ENCODE measurements at places on chromosomes 3 and 15.
A peak's percentile ranks its signal among the peaks of the same experiment; 100 is the strongest.

- DNase-seq, result no peak
These were observed 13.6 kb downstream of the TF start for GRCh38 chr3:133759740-133760305.

GRCh38 chr3:31621314-31621713, 88.6 kb downstream of the STT3B start:
- DNase-seq, result no peak

DNA sequence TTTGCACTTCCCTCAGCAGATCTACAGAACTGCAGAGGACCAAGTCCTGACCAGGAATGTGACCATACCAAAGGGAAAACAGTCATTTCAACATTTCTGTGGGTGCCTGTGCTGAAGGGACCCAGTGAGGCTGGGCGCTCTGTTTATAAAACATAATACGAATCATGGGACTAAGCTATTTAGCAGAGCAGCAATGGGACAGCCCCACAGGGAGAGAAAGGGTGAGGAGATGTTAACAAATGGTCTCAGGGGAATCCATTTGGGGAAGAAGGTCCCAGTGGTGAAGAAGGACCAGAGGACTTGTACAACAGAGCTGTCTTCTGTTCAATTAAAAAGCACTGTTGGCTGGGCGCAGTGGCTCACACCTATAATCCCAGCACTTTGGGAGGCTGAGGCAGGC, 1025.4 kb downstream of the FHIT start:
- no peak for DNase-seq

DNA sequence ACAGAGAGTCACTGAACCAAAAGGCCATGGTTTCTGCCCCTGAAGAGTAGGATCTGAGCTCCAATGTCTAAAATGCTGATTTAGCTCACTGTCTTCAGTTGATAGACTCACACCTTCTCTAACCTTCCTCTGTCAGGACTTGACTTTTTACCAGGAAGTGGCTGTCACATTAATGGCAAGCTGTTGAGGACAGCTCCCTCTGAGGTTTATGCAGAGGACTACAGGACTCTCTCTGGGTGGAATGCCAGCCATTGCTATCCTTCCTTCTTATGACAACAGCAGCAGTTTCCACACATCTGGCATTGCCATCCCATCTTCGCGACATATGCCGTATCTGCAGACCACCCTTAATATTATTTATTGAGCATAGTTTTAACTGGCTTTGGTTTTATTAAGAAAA, 103.8 kb upstream of the PRICKLE2 start:
- DNase-seq, result no peak

DNA sequence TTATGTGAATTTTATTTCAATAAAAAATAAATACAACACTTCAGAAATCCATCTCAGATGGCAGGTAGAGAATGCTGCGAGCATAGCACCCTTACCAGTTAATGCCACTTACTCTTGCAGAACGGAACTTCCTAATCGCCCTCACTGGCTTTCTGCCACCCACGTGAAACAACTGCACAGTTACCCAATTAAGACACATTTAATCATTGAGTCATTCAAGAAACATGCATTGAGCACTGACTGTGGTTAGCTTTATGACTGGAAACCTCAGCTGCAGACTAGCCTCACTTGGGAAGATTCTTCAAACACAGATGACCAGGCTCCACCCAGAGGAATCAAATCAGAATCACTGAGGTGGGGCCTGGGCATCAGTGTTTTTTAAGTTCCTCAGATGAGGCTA, 5.6 kb upstream of the MFGE8 start:
- peak; percentile 81 for DNase-seq

DNA sequence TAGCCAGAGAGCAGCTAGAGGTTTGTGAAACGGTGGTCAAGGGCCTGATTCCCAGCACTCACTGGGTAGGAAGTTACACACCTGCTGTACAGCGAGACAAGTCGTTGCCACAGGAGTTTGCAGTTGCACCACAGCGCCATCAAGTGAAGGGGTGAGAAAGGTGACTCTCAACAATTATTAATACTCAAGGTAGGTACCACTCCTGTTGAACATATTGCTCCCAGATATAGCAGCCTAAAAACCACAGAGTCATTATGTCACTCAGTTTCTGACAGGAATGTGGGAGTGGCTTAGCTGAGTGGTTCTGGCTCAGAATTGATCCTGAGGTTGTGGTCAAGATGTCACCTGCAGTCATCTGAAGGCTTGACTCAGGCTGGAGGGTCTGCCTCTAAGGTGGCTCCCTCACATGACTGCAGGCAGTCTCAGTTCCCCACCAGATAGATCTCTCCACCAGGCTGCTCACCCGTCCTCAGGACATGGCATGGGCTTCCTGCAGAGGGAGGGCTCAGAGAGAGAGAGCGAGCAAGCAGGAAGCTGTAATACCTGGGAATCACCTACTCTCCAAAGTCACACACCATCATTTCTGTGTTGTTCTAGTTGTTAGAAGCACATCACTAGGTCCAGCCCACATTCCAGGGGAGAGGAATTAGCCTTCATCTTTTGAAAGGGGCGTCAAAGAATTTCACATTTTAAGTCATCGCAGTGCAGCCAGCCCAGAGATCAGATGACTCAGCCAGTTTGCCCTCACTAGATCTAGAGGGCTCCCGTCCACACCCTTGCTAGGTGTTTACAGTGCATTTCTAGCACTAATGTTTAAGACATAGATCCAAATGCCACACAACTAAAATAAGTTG, 17.0 kb upstream of the ANO10 start:
- no peak for DNase-seq

- DNase-seq, result peak; percentile 88
These were observed 15.4 kb upstream of the CSPG4 start for GRCh38 chr15:75727851-75728715.

- DNase-seq, result no peak
These were observed 1.7 kb upstream of the CLN6 start for GRCh38 chr15:68231102-68231818.

GRCh38 chr3:129548104-129548965, 5.4 kb downstream of the H1-8 start:
- DNase-seq, result no peak

DNA sequence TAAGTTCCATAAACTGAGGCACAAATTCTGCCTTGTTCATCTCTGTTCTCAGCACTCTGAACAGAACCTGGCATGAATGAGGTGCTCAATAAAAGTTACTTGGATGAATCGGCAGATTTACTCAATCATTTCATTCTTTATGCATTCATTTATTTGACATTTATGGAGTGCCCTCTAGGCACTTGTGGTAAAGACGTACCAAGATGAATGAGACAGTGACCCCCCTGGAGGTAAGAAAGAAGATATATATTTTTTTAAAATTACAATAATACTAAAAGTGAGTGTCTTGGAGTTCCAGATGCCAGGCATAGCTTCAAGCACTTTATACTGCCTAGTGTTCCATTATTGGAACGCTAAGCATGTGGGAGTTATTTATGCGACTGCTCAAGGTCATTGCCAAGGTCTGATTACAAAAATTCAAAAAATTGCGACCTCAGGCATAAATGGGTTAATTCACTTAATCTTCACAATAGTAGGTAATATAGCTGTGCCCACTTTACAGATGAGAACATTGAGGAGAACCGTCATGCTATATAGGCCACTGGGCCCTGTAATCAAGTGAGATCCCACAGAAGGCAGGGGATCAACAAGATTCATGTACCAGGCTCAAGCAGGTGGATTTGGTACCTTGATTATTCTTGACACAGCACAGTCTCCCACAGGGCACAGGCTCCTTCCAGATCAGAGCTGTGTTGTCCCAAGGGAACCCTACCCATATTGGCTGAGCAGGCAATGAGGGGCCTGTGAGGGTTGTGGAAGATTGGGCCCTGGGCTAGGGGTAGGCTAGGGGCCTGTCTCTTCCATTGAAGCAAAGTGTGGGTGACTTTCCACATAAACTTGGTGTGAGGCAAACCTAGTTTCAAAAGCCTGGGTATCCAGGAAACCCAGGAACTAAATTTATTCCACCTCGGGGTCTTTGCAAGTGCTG, 10.7 kb downstream of the XIRP1 start:
- DNase-seq, result no peak

DNA sequence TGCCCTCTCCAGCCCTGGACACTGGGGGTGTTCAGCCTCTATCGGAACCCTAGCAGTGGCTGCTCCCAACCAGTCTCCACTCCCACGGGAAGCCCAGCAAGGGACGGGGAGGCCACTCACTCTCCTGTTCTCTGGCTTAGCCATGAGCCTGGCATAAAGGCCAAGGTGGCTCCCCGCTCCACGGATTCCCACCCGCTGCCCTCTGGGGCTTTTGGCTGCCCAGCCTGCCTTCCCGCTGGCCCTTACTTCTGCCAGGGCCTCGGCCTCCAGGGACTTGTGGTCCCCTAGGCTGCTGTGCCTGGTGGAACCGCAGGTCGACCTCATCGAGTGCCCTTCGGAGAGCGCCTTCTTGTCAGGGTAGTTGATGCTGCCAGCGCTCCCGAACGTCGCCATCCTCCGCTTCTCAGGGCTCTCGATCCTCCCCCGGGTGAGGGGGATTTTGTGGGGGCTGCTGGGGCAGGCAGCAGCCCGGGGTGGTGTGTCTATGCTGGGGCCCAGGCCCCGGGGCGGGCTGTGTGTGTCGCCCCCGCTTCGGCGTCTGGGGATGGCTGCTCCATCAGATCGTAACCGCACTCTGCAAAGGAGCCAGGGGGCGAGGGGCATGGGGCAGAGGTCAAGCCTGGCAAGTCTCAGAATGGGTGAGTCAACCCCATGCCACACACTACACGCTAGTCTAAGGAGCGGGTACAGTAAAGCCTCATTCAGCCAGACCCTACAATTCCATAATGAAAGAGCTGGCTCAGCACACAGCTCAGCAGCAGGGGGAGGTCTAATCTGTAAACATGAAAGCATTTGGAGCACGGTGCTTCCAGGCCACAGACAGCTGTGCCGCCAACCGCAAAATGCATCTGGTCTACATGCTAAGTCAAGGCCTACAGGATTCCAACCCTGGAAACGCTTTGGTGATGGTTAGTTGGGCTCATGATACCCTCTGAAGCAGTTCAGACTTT, 27.3 kb upstream of the RAD18 start:
- no peak for DNase-seq

Measured in suppressor macrophage (primary cell).